ENCODE measurements at places on chromosomes 6 and 20. TPM values are rescaled to one million over a fixed set of nuclear protein-coding genes. Genes with fewer than 3 reads are reported as not detected.
A peak's percentile ranks its signal among the peaks of the same experiment; 100 is the strongest.

DNA sequence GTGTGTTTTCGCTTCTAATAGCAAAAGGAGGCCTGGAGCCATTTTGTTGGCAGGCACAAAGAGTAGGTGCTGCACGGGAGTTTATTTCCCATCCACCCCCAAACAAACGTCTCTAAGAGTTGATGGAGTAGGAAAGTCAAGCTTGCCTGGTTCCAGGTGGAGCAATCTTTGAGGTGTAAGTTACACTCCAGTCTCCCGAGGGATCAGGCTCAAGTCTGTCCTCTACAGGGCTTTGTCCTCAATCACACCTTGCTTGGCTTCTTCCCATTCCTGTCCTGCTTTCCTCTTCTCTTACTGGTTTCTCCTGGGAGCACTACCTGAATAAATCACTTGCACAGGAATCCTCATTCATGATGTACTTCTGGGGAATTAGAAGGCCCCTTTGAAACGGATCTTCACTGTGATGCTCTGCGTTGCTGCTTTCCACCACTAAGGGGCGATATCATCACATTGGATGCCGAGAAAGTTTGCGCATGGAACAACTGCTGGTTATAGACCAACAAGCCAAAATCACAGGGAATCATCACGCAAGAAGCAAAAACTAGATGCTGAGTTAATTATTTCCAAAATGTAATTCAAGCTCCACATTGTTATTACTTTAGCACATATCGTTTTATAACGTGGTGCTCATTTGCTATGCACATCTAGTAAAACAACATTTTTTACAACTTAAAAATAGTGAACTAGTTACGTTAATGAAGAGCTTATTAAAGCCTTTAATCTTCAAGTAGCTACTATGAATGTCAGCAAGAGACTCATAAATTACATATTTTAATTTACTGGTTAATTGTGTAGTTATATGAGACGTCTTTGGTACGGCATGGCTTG is 156.8 kb downstream of the DNAH8 start:
- DNase-seq: peak; percentile 67

DNA sequence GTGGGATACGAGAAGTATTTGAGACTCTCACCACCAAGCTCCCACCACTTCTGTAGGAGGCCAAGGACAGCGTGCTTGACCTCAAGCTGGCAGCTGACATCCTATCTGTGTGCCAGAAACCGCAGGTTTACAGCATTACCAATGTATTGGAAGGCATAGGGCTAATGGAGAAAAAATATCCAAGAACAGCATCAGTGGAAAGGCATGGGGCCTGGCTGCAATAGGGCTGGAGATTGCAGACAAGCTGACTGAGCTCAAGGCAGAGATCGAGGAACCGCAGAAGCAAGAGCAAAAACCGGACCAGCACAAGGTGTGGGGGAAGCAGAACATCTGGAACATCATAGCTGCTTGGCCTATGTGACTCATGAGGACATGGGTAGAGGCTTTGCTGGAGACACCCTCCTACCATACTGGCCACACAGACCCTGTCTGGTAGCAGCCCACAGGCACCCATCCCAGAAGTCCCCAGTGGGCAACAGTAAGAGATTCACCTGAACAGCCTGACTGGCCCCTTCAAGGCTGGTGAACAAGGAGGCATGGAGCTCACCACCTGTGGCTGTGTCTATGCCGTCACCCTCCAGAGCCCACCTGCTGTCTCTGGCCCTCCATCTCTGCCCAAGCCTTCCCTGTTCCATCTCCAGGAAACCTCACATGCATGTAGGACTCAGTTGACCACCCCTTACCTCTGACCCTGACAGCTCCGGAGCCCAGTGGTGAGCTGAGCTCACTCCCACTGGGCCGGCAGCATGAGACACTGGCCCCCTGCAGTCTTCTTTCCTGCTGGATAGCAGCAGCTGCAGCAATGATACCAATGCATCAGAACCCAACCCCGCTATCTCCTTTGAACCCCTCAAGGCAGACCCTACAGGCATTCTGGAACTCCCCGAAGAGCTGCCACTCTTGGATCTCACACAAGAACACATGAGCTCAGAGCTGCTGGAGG is 171.1 kb downstream of the KIF6 start:
- DNase-seq: no peak

Gene CGAS
- 5.9 TPM for total RNA-seq

DNA sequence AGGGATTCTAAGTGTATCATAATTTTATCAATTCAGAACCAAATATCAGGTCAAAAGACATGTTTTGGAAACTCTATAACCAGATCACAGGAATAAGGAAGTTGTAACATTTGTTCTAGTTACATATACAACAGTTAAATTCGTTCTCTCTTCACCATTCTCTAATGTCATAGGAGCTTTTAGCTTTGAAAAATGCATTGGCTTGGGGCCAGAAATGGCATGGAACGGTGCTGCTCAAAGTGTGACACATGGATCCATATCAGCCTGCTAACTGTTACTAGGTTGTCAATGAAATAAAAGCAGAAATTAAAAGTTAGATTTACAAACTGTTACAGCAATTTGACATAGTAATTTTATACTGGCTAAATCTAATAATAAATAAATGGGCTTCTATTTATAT is 120.3 kb downstream of the LCA5 start:
- DNase-seq: no peak

Gene NRM
- total RNA-seq: 14.2 TPM

Gene SUPT3H
- total RNA-seq: 10.1 TPM

GRCh38 chr6:145548933-145549648 is 186.2 kb downstream of the EPM2A start:
- no peak for DNase-seq

Gene MYL9
- total RNA-seq: 294 TPM
